Urinary bladder (tissue), 4 donors: ENCODE measurements at places on chromosomes 3 and 15. TPM values are rescaled to one million over a fixed set of nuclear protein-coding genes. Genes with fewer than 3 reads are reported as not detected.

- DNase-seq, result no peak
These were observed 567.1 kb upstream of the NR2F2 start for GRCh38 chr15:95763426-95763825.

- no peak for DNase-seq
These were observed 20.0 kb downstream of the GLB1 start for GRCh38 chr3:33076952-33077351.

The EFCC1 gene
- 5.7 TPM for total RNA-seq

DNA sequence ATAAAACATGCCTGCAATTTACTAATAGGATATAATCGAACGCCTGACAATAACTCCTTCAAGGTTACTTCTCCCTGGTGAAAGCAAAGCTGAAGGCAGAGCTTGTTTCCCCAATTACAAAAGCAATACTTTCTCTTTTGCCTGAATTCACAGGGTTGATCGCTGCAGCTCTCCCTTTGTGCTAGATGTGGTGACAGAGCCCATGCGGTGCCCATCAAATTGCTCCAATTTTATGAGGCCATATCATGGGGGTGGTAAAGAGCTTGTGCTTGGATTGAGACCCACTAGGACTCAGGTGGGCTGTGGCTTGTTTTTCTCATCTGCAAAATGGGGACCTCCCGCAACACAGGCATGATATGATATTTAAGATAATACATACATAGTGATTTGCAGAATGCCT is 143.4 kb downstream of the GREM1 start:
- no peak for DNase-seq

DNA sequence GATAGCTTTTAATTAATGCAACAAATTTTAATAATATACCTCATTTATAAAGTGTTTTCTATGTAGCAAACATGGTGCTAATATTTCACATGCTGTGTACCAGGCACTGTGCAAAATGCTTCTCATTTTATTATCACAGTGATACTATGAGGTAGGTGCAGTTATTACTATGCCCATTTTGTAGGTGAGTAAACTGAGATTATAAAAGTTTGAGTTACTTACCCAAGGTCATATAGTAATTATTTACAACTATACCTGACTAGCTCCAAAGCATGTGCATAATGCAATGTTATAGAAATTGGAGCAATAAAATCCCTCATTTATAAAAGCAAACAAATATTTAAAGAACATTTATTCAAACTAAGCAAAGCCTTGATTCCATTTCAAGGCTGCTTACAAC is 54.5 kb upstream of the DCBLD2 start:
- no peak for DNase-seq
